ENCODE measurements at places on chromosomes 6 and 20.

- DNase-seq = peak; percentile 38
Observed at GRCh38 chr20:45993197-45993951, 15.3 kb upstream of the MMP9 start.

DNA sequence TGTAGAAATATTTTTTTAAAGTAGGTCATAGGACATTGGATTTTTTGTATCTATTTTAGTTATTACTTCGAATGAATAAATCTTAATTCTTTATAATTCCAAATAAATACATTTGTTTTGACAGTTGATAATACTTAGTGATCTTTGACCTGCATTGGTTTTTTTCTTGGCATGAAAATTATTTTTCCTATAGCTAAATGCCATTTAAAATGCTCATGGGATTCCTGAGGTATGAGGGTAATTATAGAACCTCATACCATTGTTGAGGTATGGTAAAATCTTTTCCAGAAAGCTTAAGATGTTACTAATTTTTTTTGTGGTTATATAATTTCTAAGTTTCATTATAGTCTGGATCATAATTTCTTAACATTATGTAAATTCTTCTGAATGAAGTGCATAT lies 8.3 kb downstream of the PM20D2 start:
- no peak for DNase-seq

GRCh38 chr6:168217216-168217879 lies 102.2 kb downstream of the DACT2 start:
- DNase-seq = no peak

DNA sequence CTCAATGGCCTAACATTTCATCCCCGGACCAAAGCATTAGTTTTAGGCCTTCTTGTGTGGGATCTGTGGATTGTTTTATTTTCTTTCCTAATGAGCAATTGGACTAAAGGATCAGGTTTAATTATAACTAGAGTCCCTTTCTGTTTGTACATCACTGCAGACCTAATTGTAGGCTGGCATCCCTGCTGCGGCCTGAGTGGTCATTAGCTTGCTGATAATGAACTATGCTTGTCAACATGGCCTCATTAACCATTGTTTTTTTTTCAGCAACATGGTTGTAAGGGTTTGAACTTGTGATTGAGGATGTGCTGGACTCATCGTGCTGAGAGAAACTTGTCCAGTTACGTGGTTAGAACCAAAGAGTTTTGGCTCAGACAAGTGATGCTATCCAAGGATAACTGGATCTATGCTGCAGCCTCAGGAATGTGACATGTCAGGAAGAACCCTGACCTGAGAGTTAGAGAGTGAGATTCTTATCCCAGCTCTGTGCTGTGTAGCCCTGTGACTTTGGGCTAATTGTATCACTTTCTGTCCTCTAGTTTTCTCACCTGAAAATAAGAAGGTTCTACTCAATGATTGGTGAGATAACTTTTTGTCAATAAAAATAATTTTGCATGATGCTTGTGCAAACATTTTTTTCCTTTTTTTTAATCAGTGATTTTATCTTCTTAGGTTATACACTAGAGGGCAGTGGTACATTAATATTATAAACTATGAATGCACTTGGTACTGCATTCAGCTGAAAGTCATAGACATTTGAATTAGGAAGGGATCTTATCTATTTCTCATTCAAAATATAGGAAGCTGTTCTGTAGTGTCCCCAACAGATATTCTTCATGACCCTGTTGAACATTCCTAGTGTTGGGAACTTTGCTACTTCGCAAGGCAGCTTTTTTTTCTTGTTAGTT lies 140.9 kb downstream of the RNF144B start:
- DNase-seq = no peak

GRCh38 chr6:146634022-146634421 lies 35.2 kb downstream of the ADGB start:
- DNase-seq = no peak
